ENCODE measurements at places on chromosomes 2 and 18. TPM values are rescaled to one million over a fixed set of nuclear protein-coding genes. Genes with fewer than 3 reads are reported as not detected.
A peak's percentile ranks its signal among the peaks of the same experiment; 100 is the strongest.

DNA sequence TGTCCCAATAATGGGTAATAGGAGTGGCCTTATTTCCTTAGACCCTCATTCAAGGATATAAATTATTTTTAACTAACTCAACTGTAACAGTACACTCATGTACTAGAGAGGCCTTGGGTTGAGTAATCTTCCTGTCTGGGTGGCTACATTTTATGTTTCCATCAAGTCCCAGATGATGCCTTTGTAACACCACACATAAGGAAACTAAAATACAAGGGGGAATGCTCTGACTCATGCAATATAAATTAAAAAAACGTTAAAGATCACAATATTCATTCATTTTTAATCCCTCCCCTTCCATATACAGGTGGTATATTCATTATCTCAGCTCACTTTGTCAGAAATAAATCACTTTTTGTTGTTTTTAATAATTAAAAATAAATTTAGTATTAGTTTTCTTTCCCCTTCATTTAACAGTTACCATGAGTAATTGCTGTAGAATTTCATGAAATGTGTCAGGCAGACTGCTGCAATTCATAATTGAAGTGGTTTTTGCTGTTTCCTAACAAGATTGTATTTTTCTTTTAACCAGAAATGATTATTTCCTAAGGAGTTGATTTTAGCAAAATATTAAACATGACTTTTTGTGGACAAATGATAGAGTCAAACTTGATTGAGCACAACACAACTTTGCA is 1403.6 kb downstream of the SUCLG1 start:
- DNase-seq = peak; percentile 47

GRCh38 chr2:232860593-232861241 is 9.3 kb upstream of the SNORC start:
- no peak for DNase-seq

DNA sequence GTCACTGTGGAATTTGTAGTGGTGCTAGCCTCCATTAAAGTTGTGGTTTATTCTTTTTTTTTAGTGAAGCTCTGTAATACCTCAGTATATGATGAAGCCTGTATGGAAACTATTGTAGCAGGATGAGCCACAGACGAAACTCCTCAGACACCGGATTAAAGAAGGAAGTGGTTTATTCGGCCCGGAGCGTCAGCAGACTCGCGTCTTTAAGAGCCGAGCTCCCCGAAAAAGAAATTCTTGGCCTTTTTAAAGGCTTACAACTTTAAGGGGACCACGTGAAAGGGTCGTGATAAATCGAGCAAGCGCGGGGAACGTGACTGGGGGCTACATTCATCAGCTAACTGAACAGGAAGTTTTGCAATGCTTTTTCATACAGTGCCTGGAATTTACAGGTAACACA is 8.1 kb upstream of the CCL20 start:
- DNase-seq = no peak

- DNase-seq = no peak
Observed at GRCh38 chr2:237345891-237346640, 67.9 kb downstream of the COL6A3 start.

- peak; percentile 74 for DNase-seq
Observed at GRCh38 chr2:109238580-109238979, 109.6 kb downstream of the SH3RF3 start.

- DNase-seq = no peak
Observed at GRCh38 chr2:181072486-181073235, 92.3 kb downstream of the UBE2E3 start.

- DNase-seq = no peak
Observed at GRCh38 chr2:235045336-235045972, 93.6 kb downstream of the SH3BP4 start.

DNA sequence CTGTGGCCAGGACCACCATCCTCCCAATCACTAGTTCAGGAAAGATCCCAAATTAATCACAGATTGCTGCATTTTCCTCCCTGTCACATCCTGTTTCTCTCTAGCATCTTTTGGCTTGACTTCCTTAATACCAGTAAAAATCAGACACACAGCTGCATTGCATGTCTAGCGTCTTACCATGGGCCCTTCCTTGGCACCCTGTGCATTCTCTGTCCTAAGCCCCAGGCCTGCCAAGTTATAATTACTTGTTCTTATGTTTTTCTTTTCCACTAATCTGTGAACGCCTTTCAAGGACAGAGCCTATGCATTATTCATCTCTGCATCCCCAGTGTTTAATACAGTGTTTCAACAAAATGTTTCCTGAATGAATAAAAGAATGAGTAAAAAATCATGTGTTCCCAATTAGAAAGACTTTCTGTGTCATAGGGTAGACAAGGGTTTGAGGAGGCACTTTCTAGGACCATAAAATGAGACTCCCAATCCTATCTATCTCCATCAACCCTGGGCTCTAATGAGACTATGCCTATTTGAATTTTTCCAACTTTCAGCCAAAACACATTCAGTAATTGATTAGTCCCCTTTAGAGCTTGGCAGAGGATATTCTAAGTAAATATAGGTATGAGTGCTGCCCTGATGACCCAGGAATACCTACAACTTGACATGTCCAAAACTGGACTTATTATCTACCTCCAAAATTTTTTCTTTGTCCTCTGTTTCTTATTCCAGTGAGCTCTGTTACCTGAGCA is 10.3 kb upstream of the NT5C1B start:
- no peak for DNase-seq

DNA sequence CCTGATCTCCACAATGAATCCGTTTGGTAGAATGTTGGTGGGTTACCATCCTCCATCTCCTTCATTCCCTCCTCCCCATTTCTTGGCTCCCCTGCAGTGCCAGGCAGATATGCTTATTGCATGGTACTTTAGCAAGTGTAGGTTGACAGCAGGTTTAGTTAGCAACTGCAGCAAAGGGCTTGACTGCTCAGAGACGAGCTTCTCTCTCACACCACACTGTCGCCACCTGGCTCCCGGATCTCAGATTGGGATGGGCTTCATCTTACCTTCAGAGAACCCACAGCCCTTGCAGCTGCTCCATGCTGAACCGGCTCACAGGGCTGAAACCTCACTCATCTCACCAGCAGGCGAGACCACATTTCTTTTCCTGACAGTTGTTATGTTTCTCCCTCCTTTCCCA is 88.8 kb downstream of the VWA3B start:
- DNase-seq = no peak

- no peak for DNase-seq
Observed at GRCh38 chr2:164479460-164479859, 141.8 kb downstream of the GRB14 start.

- no peak for DNase-seq
Observed at GRCh38 chr2:34161549-34161948, 562.5 kb upstream of the FAM98A start.

- no peak for DNase-seq
Observed at GRCh38 chr2:52558265-52558664, 1209.3 kb upstream of the CHAC2 start.

GRCh38 chr2:234308813-234309195 is 188.1 kb downstream of the ARL4C start:
- peak; percentile 63 for DNase-seq

DNA sequence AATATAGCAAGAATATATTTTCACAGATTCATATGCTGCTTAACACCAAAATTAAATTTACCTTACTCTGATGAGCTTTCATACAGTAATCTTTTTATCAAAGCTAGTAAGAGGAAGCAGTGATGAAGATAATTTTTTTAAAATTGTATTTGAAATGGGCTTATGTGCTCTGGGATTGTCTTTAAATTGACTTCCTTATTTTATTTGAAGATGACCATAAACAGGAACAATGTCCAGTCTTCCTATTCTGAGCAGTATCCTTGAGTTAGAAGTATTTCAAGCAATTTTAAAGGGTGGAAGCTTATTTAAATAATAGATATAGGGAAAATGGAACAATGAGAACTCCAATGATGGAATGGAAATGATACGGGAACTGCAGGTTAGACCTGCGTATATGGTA is 211.6 kb downstream of the MCFD2 start:
- DNase-seq = no peak

DNA sequence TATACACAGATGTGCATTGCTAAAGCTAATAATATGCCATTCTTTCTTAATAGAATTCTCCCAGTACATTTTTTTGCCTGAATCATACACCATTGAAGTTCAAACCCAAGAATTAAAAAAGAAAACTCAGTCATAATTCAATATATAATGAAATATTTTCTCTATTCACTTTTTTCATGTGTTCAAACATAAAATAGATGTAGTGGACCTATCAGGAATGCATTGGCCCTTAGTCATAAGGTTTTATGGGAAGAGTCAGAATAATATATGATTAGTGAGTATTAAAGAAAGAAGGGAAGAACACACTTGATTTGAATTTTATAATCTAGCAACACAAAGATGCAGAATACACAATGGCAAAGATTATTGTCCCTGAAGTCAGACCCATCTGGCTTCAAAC is 297.0 kb upstream of the COL3A1 start:
- DNase-seq = no peak

ZBTB14 gene
- polyA plus RNA-seq = 17.7 TPM

PIGN gene
- polyA plus RNA-seq = 33.7 TPM

FOXD4L1 gene
- 0.02 TPM for polyA plus RNA-seq

EVX2 gene
- polyA plus RNA-seq = not detected

FAP gene
- 300 TPM for polyA plus RNA-seq

ADGRF3 gene
- polyA plus RNA-seq = 0.02 TPM

AGXT gene
- not detected for polyA plus RNA-seq

AQP12A gene
- not detected for polyA plus RNA-seq

AKAIN1 gene
- not detected for polyA plus RNA-seq
